ENCODE measurements at places on chromosomes 3 and 15.

DNA sequence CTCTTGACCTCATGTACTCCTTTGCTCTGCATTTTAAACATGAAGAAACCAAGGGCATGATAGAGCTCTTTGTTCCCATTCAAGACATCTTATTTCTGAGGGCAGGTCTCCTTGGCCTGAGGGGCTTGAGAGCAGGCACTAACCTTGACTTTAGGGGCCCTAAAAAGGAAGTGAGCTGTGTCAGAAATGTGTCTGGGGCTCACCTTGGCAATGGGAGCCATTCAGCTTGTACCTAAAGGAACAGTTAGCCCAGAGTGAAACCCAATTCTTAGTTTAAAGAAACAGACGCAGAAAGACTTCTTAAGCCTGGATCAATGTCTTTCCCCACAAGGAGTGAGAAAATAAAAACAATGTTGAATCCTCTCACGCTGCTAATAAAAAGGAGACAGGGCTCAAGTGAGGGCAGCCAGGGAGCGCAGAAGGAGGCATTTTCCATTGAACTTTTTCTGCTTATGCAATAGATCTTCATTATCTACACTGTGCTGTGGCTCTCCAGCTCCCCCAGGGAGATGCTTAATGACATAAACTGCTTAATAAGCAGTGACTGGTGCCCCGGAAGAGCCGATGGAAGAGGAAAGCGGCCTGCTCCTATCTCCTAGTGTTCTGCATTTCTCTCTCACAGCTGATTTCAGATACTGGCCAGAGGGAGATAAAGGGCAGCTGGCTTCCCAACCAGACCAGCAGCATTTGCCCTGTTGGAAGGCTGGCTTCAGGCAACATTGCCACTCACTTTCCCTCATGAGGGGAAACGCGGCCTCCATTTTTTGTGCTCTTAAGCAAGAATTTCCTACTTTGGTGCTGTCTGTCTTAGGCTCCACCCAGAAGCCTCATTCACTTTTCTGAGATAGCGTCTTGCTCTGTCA lies 152.0 kb downstream of the OPA1 start:
- DNase-seq = no peak

DNA sequence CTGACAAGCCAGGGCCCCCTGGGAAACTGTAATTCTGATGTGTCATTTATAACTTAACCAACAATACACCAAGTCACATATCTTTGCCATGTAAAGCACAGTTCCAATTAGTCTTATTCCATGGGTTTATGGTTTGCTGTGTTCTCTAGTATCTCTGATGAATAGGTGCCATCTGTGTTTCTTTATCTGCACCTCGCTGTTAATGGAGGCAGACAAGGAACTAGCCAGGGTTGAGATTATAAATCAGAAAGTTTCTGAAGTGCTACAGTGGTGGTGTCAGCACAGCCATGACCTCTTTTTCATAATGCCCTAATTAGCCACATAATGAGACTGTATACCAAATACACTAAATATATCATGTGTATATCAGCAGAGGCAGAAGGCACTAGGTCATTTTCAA lies 866.4 kb downstream of the PLOD2 start:
- DNase-seq = no peak

DNA sequence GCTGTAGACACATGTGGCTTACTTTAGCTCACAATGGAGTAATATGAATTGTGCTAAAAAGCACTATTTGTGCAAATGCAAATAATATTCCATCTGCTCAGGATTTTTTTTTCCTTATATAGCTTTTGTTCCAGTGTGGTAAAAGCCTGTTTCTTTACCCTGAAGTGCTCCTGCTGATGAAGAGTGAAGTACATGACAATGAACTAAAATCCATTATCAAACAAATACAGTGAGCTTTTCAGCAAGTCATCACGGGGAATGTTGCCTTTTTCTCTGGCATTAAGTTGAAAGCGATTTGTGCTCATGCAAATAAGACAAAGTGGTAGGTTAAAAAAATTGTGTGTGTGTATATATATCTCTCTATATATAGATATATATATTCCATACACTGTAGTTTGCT lies 28.6 kb upstream of the CCDC39 start:
- DNase-seq = no peak

DNA sequence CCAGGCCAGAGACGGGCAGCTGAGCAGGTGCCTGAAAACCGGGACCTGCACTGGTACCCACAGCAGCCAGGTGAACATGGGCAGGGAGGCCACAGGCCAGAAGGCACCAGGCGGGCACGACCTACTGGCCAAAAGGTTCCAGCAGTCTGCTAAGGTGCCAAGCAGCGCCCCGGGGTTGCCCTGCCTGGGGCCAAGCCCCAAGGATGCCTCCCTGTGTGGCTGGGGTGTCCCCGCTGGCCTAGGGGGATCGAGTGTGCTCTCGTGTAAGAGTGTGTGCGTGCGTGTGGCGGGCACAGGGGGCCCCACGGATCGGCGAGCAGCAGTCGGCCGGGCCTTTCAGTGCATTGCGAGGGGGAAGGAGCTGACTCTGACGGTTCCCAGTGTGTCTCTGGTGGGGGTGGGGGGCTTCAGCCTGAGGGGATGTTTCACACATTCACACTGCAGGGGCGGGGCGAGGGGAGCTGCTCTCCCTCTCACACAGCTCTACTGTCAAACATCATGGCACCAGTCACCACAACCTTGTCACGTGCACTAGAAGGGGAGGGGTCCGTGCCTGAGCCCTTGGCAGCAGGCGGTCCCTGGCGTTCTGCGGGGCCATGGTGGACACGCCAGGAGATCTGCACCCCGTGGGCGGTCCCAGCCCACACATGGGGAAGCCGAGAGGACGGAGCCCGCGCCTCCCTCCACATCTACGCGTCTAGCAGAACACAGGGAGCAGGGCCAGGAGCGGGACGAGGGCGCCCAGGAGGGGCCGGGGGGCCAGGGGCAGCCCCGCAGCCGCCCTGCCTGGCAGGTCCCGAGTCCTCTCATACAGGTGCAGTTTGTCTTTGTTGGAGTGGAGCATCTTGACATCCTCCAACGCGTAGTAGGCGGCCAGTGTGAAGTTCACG lies 44.5 kb downstream of the RGMA start:
- no peak for DNase-seq

- no peak for DNase-seq
Observed at GRCh38 chr3:33089515-33089914, 7.4 kb downstream of the GLB1 start.

DNA sequence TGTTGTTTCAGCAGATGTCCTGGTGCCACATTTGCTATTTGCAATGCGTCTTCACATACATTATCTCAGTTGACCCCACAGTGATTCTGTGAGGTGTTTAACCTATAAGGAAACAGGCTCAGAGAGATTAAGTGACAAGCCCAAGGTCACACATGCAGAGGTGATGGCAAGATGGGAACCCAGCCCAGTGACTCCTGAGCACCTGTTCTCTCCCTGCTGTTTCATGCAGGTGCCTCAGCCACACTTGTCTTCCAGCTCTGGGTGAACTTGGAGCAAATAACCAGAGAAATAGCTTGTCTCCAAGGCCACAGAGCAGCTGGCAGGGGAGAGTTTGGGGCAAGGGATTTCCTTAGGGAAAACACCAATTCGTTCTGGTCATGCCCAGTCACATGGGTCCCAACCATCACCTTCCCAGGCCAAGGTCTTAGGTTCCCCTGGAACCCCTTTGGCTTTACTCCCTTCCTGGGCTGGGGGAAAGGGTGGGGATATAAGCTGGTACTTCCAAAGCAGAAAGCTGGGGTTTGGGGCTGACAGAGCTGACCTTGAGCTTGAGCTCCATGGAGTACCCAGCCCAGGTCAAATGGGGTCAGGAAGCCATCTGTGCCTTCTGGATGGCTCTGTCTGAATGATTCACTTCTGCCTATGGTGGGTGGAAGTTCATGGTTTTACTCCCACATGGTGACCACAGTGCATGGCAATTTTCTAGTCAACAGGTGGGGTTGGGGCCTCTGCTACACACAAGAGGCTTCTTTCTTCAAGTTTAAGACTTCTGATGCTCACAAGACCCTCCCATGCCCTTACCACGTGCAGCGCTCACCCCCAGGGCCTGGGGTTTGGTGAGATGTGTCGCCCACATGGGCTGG lies 22.4 kb downstream of the LIPC start:
- DNase-seq = no peak

DNA sequence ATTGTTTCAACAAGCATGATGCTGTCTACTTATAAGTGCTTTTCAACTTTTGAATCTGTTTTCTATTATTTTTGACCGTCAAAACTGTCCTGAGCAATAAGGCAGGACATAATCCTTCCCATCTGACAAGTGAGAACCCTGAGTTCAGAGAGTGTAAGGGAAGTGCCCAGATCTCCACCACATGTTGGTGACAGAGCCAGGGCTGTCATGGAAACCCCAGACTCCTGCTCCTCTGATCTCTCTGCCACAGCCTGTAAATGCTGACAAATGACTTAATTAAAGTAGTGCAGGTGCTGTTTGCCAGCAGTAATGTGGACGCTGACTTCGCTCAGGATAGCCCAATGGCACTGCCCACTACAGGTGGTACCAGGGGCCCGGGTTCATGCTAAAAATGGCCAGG lies 40.3 kb downstream of the SPSB4 start:
- DNase-seq = no peak

DNA sequence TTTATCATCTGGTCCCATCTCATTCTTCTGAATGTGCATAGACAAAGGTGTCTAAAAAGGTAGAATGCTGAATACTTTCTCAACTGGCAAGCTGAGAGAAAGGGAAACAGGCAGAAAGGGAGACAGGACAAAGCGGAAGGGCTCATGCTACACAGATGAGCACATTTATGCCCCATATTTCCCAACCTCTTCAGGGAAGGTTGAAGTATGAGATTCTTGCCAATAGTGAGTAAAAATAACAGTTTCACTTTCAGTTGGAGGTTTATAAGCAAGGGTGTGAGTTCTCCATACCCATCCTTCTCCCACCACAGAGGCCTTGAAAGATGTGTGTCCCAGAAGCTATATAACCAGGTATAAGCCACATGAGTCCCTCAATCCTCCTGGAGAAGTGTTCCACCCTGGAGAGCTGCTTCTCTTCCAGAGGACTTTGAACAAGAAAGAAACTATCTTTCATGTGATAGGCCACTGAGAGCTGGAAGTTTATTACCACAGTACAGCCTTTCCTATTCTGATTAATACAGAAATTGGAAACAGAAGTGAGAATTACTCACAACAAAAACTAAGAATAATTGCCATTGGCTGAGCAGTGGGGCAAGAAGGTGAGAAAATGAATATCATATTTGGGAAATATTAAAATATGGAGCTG lies 709.4 kb upstream of the NR2F2 start:
- no peak for DNase-seq

- DNase-seq = no peak
Observed at GRCh38 chr3:5080779-5081550, 41.1 kb upstream of the ARL8B start.

DNA sequence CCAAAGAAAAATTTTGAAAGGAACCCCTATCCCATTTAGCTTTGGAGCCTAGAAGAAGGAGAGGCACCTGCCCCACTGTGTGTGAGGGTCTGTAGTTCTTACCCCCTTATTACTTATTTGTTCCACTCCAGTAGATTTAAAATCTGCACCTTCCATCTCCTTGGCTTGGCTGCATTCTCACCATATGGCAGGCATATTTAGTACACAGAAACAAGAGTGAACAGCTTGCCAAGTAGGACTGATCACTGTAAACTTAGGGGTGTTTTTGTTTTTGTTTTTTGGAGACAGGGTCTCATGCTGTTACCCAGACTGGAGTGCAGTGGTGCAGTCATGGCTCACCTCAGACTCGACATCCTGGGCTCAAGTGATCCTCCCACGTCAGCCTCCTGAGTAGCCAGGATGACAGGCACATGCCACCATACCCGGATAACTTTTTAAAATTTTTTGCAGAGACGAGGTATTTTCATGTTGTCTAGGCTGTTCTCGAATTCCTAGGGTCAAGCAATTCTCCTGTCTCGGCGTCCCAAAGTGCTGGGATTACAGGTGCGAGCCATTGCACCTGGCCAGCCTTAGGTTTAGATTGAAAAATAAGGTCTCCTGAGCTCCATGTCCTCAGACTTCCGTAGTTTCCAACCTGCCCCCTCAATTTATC lies 14.1 kb upstream of the ANXA2 start:
- DNase-seq = no peak

DNA sequence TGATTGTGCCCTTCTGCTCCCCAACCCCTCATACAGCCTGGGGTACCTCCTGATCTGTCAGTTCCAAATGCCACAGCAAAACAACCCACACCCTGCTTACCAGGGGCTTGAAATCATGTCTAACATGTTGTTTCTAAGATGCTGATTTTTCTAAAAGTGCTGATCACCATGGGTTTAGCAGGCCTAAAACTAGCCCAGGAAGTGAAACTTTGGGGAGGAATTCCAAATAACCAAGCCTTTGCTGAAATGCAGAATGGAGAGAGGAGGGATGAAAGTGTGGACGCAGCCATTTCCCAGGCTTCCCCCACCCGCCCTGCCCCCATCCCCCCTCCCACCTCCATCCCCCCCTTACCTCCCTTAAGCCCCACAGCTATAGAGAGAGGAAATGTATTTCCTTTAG lies 2.0 kb upstream of the HRH1 start:
- no peak for DNase-seq

GRCh38 chr3:57464011-57464410 lies 80.1 kb downstream of the DNAH12 start:
- DNase-seq = no peak

GRCh38 chr3:57923101-57923500 lies 85.1 kb upstream of the FLNB start:
- DNase-seq = no peak

DNA sequence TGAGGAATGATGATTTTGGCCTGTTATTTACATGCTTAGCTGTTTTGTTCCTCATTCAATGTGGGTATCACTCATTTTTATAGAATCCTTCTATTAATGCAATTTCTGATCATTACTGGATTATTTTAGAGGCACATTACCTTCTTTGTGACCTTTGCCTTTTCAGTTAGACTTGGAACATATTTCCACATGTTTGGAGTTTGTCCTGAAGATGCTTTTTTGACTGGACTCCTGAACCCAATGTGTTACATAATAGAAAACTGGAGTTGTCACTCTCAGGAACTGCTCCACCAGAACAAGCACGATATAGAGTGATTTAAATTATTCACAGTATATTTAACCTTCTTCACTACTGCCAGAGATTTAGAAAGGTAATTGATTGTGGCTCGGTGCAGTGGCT lies 59.5 kb downstream of the TP63 start:
- DNase-seq = no peak

- no peak for DNase-seq
Observed at GRCh38 chr15:56366211-56366610, 985 bp downstream of the TEX9 start.

GRCh38 chr3:71146673-71147072 lies 436.9 kb downstream of the FOXP1 start:
- DNase-seq = no peak

DNA sequence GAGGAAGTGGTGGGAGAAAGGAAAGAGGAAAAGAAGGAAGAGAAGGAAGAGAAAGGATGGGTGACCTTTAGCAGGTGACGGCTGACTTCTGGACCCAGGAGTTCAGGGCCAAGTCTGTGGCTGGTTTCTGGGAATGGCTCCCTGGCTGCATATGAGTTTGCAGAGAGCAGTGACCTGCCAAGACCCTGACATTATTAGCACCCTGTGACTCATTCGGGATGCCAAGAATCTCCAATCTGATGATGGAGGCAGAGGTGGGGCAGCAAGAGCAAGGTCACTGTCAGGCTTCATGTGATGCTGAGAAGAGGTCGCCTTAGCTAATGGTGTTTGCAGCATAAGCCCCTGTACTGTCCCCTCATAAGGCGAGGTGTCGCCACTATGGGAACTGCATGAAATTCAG lies 42.6 kb downstream of the MYZAP start:
- no peak for DNase-seq

GRCh38 chr15:81309647-81310450 lies 14.1 kb downstream of the STARD5 start:
- DNase-seq = no peak

GRCh38 chr3:42556089-42556632 lies 25.6 kb downstream of the SEC22C start:
- no peak for DNase-seq
